ENCODE measurements at places on chromosomes 11 and 22.

- peak; percentile 54 for DNase-seq
Measured at GRCh38 chr11:35145271-35145670, 6.3 kb downstream of the CD44 start.

DNA sequence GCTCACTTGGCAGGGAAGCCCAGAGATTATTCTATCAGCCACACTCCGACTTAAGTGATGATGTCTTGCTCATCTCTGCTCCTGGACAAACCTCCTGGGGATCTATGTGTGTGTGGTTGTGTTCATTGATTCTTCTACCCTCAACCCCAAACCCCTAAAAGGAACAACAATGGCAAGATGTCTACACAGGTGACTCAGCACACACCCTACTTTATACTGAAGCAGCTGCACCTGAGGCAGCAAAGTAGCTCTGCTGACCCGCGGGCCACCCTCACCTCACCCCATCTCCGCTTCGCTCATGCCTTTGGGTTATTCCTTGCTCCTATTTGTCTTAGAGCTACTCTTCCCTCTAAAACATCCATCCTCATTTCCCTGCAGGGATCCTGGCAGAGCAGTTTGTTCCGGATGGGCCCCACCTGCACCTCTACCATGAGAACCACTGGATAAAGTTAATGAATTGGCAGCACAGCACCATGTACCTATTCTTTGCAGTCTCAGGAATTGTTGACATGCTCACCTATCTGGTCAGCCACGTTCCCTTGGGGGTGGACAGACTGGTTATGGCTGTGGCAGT is 38.7 kb downstream of the TMEM45B start:
- DNase-seq = no peak

DNA sequence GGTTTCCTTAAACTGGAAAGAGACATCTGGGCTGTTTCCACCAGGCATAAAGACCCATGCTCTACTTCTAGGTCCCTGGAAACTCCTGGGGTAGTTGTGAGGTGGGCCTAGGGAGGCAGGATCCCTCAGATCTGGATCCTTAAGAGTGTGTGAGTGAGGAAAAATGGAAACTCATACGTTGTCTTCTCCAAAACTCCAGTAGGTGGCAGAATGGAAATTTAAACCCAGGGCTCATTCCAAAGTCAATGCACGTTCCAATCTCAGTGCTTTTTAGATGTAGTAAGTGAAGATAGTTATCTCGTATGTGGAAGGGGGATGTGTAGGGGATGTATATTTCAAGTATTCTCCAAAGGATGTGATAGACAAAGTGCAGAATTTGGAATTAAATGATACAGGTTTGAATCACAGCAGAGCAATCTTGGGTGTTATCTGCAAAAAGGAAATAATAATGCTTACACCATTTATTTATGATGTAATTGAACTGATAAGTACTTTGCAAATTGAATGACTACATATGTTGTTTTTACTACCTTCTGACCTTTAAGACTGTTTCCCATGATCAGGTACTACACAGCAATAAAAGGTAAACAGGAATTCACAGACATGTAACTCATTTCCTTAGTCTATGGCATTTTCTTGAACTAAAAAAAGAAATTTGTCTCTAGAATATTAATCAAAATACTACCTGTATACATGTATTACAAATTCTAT is 13.1 kb upstream of the MMP1 start:
- no peak for DNase-seq

GRCh38 chr11:97794876-97795275 is 1225.9 kb upstream of the CNTN5 start:
- DNase-seq = no peak

DNA sequence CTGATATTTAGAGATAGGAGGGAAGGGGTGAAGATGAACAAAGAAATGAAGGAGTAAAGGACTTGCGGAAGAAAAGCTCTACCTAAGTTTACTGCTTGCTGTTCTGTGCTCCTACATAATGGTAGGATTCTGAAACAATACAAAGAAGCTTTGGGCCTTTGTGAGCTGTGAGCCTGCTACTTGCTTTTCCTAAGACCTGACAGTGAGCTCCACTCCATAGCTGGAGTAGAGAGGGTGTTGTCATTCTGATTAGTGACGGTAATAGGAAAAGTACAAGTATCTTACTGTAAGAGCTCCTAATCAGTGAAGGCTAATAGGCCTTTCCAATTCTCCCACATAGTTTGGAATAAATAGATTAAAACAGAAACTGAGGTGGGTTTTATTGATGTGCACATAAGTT is 75.9 kb downstream of the PARVA start:
- no peak for DNase-seq

DNA sequence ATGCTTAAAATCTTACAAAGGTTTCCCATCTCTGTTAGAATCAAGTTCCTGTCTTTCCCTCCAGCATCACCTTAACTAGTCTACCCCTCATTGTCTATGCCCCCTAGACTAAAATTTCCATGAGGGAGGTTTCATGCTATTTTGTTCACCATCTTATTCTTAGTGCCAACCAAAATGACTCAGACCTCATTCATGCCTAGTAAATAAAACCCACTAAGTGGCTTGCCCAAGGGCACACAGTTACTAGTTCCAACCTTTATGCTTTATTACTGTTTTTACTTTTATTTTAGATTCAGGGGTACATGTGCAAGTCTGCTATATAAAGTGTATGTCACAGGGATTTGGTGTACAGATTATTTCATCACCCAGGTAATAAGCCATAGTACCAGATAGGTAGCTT is 469.1 kb upstream of the FAT3 start:
- DNase-seq = no peak

DNA sequence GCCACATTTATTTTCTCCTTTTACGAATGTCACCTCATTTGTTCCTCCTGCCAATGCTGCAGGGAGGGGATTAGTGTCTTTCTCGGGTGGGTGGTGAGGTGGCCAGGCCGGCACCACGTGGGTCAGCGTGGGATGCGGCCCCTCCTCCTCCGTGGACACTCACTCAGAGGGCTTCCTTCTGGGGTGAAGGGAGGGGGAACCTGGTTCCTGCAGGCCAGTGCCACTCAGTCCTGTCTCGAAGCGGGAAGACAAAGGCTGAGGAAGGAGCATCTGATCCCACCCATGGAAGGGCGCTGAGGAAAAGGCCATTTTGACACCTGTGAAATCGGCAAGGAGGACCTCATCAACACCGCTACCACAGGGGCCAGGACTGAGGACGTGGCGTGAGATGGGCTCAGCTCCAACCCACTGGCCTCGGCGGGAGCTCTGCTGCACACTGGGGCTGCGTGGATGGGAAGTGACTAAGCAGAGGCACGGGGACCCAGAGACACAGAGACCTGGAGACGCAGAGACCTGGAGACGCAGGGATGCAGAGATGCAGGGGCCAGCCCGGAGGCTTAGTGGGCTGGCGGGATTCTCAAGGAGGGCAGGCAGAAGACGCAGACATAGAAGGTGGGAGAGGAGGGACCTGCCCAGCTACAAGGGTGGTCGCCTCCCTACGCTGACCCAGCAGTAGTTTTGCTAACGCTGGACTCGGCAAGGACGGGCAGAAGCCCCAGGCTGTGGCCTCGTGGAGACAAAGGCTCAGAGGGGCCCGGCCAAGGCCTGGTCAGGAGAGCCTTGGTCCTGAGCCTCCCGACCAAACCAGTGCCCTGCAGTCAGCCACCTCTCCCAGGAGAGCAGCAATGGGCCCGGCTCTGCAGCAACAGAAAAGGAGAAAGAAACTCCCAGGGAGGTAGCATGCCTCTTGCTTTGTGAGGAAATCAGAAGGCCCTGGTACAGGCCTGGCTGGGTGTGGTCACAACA is 1071.2 kb downstream of the BRD1 start:
- DNase-seq = no peak

- no peak for DNase-seq
Measured at GRCh38 chr11:132253469-132254264, 883.3 kb downstream of the NTM start.

- no peak for DNase-seq
Measured at GRCh38 chr22:26471522-26471921, 12.1 kb downstream of the HPS4 start.

DNA sequence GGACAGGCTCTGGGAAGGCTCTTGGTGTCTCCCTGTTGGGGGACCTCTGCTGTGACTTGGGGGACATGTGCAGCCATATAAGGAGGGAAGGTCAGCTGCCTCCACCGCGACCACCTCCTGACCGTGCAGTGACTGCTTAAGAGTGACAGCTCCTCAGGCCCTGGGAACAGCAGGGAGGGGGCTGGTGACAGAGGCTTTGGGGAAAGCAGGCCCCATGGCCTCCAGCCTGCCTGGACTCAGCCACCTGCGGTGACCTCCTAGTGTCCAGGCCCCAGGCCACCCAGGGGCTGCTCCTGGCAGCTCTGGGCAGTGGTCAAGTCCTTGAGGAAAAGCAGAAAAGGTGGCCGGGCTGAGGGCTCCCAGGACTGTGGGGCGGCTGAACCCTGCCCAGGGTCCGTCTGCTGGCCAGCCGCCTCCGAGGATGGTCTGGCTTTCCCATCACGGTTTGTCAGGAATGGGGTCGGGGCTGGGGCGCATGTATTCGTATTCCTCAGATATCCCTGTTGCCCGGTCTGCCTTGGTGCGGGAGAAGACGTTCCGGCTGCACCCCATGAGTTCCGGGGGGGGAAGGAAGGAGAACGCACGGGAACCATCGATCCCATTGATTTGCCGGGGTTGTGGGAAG is 96.8 kb downstream of the WNT7B start:
- peak; percentile 20 for DNase-seq

- no peak for DNase-seq
Measured at GRCh38 chr22:49866646-49867045, 13.0 kb downstream of the ZBED4 start.

DNA sequence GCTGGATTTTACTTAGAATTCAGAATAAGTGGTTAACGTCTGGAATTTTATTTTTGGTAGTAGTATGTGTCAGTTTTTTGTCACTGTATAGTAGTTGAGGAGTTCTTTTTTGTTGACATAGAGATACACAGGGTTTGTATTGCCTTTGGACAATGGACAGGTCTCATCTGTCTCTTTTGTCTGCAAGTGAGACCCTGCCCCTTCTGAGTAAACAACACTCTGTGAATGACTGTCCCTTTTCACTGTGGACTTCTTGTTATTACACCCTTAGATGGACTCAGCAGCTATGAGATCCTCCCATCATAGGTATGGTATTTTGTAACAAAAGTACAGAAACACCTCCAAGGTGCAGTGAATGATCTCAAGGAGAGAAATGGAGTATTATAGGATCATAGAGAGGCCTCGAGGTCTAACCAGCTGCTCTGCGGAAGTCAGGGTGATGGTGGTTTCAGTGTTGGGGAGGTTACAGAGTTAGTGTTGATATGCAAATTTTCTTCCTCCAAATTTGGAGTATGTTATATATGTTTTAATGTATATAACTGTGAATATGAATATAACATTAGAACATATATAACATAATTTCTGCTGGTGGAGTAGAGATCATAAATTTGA is 7.8 kb downstream of the PPP6R3 start:
- no peak for DNase-seq

DNA sequence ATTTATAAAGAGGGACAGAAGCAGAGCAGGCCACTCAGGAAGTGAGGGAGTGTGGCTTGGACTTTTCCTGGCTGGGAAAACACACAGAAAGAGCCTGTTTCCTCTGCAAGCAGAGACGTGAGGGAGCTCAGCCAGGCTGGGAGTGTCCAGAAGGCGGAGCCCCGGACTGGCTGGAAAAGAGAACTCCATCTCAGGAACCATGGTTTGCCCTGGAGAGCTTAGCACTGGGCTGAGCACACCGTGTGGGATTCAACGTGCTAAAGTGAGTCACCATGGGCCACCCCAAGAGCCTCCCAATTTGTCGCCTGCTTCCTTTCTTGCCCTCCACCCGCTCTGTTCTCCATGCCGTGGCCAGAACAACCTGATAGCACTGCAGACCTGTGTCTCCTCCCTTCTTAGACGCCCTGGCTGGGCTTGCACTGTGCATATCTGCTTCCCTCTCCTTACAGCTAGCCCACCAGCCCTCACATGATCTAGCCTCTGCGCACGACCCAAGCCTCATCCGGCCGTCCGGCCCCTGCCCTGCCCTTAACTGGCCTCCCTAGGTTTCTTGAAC is 51.8 kb downstream of the GALNT18 start:
- peak; percentile 89 for DNase-seq

- no peak for DNase-seq
Measured at GRCh38 chr11:78131956-78132355, 7.5 kb downstream of the ALG8 start.

- DNase-seq = no peak
Measured at GRCh38 chr11:124784051-124784450, 16.2 kb downstream of the MSANTD2 start.

GRCh38 chr11:130513132-130513531 is 64.7 kb downstream of the ADAMTS15 start:
- no peak for DNase-seq

- DNase-seq = no peak
Measured at GRCh38 chr22:43152003-43152356, 621 bp downstream of the TSPO start.

DNA sequence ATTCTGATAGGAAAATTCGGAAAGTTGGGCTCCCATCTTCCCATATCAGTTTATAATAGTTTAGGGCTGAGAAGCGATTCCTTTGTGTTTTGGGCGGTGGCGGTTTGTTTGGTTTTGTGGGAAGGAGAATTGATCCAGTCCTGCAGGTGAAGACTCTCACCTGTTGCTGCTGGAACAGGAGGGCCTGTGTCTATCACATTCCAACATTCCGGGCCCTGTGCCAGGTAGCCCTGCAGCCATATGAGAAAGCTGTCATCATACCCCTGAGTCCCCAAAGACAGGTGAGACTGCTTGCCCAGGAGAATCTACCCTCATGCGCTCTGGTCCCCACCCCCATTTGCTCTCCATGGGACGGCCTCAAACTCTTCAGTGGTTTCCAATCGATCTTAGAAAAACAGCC is 62.1 kb downstream of the TRAF6 start:
- DNase-seq = no peak

All from aorta (tissue), 5 donors.